ENCODE measurements at places on chromosomes 4 and X.

DNA sequence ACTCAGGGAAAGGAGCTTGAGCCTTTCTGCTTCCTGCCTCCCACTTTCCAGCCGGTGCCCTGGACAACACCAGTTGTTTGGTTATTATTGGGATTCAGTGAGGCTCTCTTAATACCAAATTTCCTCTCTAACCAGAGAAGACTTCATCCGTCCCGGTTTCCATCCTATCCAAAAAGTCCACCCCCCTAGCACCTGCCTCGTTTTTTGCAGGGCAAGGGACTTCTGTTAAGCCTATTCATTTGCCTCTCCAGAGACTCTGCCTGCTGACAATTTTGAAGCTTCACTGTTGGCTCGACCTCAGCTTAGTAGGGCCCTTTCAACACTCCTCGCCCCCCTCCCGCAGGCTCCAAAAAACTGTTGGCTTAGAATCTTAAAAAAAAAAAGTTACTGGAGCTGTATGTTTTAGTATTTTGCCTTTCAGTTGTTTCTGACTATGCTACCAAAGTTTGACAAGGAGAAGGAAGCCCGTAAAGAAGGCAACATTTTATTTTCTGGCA, 779 bp upstream of the PRSS12 start:
- DNase-seq = no peak

GRCh38 chr4:32106767-32107166, 1386.6 kb downstream of the PCDH7 start:
- no peak for DNase-seq

DNA sequence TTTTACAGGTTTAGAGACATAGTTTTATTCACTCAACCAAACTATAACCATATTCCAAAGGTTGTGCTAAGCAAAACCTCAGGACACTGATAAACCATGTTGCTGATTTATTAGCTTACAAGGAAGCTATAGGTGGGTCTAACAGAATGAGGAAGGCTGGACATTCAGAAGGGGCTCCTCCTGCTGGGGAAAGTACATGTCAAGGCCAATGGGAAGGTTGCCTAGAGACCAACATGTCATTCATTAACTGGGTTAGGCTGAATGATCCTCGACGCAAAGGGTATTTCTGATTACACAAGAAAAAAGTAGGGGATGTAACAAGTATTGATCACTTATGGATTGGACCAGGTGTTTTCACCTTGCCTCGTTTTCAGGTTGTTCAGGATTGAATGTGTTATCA, 30.3 kb downstream of the SLC10A6 start:
- DNase-seq = no peak

DNA sequence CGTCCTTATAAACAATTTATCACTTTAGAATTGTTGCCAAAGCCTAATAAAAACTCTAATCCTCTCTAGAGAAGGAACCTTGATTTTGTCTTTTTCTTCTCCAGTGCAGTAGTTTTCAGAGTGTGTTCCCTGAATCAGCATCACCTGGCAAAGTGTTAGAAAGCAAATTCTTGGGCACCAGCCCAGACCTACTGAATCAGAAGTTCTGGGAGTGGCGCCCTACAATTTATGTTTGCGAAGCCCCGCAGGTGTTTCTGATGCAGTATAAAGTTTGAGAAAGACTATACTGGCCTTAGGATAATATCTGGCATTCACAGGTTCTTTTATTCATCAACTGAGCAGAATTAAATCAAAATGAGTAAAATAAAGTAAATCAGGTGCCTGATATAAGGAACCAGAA, 645.8 kb upstream of the ATOH1 start:
- DNase-seq = no peak

DNA sequence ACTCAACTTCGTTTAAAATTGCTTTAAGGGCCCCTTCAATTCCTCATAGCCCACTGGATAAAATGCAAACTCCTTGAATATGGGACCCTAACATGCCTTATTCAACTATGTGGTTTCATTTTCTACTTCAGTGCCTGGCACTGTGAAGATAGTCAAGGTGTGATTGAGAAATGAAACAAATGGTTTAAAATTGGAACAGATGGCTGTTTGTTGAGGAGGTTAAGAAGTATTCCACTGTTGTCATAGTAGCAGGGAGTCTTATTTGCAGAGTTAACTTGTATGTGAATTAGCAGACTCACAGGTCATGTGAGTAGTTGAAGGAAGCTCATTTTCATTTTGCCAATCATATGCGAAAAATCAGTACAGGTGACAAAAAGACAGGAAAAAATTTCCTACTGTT, 593.3 kb downstream of the KCTD8 start:
- DNase-seq = no peak

GRCh38 chrX:43868791-43869190, 13.5 kb downstream of the MAOB start:
- no peak for DNase-seq

DNA sequence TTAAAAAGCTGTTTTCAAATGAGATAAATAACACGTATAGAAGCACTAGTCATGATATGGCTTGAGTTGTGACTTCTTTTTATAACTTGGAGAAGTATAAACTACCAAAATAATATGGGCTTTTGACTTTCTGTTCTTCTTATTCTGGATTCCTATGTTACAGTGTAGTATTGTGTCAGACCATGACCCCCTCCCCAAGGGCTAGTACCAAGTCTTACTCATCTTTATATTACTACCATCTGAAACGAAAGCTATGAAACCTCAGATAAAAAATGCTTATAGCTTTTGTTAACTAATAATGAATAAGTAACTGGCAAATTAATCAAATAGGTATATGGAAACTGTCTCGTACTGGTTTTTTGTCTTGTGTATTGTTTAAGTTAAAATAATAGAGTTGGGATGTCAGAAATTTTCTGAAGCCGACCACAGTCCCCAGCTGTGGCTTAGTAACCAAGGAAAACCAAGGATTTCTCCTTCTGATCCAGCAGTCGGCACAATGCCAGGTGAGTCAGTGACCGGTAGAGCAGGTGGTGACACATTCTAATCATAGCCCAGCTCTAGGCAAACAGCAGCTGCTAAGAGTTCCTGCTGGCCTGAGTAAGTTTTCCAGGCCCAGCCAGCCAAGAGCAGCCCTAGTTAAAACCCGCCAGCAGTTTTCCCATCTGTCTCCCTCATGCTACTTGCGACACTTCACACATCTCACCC, 163.3 kb upstream of the PRDX4 start:
- DNase-seq = no peak

- no peak for DNase-seq
These were observed 15.2 kb upstream of the ALB start for GRCh38 chr4:73388887-73389286.

GRCh38 chr4:126268106-126268505, 953.4 kb downstream of the FAT4 start:
- no peak for DNase-seq

DNA sequence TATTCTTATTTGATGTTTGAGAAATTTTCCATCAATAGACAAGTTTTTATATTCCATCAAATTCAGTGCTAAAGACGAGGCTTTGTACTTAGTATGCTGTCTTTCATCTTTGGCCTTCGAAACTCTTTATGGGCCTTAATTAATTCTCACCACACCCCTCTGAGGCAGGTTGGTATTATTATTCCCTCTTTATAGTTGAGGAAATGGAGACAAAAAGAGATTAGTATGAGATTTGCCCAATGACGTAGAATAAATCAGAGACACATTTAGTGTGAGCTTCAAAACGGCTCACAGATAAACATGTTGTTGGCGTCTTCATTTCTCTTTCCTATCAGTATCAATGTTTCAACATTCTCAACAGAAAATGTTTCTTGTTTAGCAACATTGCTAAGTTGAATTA, 35.9 kb upstream of the PTPN13 start:
- DNase-seq = no peak

- no peak for DNase-seq
These were observed 324.9 kb upstream of the CASK start for GRCh38 chrX:42248226-42248625.

DNA sequence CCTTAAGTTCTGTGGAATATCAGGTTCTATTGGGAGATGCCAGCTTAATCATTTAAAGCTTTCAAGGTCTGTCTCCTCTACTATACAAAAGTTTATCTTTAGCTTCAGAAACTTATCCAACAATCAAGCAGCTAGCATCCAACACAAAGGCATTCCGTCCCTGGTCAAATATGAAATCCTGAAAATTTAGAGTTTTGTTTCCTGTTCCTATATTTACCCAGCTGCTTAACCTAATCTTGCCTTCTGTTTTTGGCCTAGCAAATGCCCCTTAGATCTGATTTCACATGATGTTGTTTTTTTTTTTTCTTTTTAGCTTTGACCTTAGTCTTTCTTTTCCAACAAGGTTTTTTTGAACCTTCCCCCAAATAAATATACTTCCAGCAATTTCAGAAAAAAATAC, 33.8 kb downstream of the FAM13A start:
- no peak for DNase-seq

DNA sequence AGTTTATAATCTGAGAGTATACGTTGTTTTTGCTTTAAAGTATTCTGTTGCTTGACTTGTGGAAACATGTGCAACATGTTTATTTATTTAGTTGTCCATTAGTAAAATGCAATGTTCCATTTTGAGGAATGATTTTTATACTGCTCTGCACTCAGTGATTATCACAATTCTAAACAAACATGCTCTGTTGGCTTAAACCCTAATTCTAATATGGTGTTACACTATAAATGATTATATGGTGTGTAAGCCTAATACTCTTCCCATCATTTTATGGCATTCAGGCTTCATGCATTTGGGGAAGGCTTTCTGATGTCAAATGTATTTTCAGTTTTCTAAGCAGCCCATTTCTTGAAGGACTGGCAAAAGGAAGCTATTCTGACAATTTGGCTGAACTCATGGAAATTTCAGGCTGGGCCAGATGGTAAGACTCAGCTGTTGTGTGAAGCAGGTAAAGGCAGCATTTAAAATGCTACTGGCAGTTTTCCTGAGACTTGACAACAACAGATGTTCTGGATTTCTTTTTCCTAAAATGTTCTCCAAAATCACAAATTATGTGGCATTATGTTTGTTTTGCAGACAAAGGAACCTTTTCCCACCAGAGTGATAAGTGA, 336.7 kb upstream of the GNPDA2 start:
- DNase-seq = no peak

DNA sequence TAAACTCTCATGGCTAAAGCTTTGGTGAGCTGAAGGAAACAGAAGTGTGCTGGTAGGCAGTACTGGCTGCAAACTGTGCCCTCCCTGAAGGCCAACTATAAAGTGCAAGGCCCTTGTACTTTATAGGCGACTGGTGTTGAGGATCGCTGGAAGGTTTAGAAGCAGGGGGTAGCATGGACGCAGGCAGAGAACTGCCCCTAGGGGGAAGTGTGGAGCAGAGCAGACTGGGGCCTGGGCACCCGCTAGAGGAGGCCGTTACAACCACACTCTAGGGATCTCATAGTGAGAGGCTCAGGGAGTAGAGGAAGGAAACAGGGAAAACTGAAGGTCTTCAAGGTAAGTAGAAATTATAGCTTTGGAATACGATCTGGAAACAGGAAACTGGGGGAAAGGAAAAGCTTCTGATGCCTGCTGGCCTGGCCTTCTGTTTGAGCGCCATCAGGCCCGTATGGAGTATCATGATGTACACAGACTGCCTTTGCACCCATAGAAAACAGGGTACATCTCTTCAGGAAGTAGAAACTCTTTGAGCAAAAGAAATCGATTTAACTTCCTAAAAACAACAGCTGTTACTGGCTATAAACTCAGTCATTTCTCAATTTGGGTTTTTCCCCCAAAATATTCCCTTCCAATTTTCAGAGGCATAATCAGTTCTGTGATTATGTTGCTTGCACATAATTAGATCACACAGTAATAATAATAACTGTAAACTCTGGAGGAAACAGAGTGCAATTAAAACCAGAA, 23.9 kb upstream of the TMSB4X start:
- DNase-seq = no peak

- DNase-seq = no peak
These were observed 109.8 kb downstream of the AMMECR1 start for GRCh38 chrX:110208092-110208491.

- no peak for DNase-seq
These were observed 56.4 kb downstream of the SLC2A9 start for GRCh38 chr4:9964879-9965278.

DNA sequence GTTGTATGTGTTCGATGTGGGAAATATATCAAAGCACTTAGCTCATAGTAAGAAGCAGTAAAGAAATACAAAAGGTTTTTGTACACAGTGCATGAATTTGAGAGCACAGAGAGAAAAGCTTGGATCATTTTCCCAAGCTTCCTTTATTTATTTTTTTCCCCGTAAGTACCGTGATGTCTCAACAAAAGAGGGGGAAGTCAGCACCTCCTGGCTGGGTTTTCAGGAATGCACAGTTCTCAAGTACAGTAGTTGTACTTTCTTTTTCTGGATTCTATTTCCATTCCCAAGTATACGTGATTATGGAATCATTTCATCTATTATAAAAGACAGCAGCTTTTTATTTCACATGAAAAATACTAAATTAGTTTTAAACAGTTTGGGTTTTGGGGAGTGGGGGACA, 171.5 kb upstream of the EDNRA start:
- no peak for DNase-seq

Measured in GM10248 (cell line).